Heart left ventricle (tissue), 16 donors: ENCODE measurements at places on chromosomes 6 and 20. TPM values are rescaled to one million over a fixed set of nuclear protein-coding genes. Genes with fewer than 3 reads are reported as not detected.

GRCh38 chr6:2126351-2126750 is 119.1 kb downstream of the GMDS start:
- no peak overlapping the region for H3K27ac ChIP-seq
- no peak overlapping the region for H3K4me3 ChIP-seq
- no peaks in the 10 kb centered on the region for H3K4me1 ChIP-seq
- no peaks in the 10 kb centered on the region for H3K36me3 ChIP-seq
- DNase-seq, result no peak
- no peaks in the 10 kb centered on the region for H3K27me3 ChIP-seq

BPIFB6 gene
- not detected for total RNA-seq

DNA sequence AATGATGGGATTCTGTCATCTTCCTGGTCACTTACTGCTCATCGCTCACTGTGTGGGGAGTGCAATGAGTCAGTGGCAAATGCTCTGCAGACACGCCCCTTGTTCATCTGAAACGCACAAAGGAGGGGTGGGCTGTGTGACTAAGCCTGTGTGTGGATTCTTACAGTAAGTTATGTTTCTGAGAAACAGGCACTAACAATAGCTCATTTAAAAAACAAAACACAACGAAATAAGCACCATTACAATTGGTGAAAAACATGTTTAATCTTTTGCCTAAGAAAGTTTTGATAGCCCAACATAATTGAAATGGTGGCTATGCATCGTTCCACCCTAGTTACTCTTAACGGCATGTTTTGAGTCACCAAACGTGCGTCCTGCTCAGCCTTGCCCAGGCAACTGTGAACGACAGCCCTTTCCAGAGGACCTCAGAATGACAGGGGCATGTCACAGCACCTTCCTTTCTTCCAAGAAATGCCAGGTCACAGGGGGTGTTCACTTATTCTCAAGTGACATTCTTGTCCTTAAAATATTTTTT is 118.4 kb upstream of the SGK1 start:
- H3K4me3 ChIP-seq, result no peak overlapping the region
- no peak for DNase-seq
- no peaks in the 10 kb centered on the region for H3K36me3 ChIP-seq
- no peaks in the 10 kb centered on the region for H3K4me1 ChIP-seq
- H3K27ac ChIP-seq, result no peak overlapping the region
- no peaks in the 10 kb centered on the region for H3K27me3 ChIP-seq

DNA sequence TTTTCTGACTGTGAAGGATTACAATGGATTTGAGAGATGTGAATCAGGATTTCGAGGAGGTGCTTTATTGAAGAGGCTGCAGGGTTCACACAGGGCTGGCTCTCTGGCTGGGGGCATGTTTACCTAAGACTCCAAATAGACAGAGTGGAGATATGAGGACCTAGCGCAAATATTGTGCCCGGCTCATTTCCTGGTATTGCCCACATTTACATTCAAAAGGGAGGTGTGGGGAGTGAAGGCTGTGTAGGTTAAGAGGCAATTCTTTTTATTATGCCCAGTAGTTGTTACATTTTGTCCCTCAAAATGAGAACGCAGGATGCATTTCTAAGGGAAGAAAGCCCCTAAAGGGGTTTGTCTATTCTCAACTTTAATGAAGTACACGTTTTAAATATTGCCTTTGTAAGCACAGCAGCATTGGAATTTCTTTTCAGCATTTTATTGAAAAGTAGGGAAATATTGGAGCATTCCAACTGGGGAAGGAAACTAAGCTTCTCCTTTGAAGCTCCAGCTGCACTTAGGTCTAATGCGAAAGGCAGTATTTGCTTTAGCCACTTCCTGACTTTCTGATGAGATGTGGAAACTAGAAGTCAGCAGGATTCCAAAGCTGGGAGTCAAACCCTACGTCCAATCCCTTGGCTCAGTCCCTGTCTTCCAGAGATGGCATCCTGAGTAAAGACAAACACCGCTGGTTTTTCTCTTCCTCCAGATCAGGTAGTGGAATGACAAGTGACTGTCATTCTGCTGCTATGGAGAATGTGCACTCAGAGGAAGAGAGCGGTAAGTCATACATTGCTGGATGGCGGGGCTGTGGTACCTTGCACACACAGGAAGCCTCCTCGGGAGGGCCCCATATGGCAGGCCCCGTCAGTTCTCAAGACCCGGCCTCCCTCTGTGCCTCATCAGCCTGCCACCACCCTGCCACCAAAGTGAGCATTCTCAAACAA is 70.7 kb downstream of the MYB start:
- no peak overlapping the region for H3K4me3 ChIP-seq
- H3K36me3 ChIP-seq, result no peaks in the 10 kb centered on the region
- no peak overlapping the region for H3K27ac ChIP-seq
- no peak for DNase-seq
- no peaks in the 10 kb centered on the region for H3K4me1 ChIP-seq

KCNQ2 gene
- total RNA-seq, result not detected

DNA sequence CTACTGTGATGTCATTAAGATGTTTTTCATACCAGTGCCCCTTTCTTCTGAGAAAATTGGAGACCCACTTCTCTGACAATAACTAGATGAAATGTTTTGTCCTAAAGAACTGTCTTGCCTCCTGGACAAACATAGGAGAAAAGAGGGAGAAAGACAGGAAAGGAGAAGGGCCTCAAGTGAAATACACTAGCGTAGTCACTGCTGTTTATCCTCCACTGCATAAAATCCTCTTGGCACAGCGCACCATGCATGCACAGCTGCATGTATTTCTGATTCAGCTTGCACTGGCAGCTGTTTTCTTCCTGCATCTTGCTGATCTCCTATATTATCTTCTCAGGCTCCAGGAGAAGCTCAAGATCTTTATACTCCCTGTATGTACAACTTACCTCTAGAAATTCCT is 158.0 kb upstream of the BMP5 start:
- H3K27ac ChIP-seq, result no peak overlapping the region
- H3K36me3 ChIP-seq, result no peaks in the 10 kb centered on the region
- no peak overlapping the region for H3K4me3 ChIP-seq
- no peak for DNase-seq

TBPL1 gene
- total RNA-seq, result 9.9 TPM

ANKRD6 gene
- total RNA-seq, result 10.0 TPM
